ENCODE measurements at places on chromosomes 13 and 19. TPM values are rescaled to one million over a fixed set of nuclear protein-coding genes. Genes with fewer than 3 reads are reported as not detected.

Gene INAFM1
- total RNA-seq = 13.6 TPM

Gene CGB3
- total RNA-seq = not detected

GRCh38 chr13:44869167-44869566, 120.1 kb downstream of the NUFIP1 start:
- no peak for ATAC-seq

GRCh38 chr13:50509771-50510441, 333.6 kb downstream of the DLEU7 start:
- ATAC-seq = no peak

DNA sequence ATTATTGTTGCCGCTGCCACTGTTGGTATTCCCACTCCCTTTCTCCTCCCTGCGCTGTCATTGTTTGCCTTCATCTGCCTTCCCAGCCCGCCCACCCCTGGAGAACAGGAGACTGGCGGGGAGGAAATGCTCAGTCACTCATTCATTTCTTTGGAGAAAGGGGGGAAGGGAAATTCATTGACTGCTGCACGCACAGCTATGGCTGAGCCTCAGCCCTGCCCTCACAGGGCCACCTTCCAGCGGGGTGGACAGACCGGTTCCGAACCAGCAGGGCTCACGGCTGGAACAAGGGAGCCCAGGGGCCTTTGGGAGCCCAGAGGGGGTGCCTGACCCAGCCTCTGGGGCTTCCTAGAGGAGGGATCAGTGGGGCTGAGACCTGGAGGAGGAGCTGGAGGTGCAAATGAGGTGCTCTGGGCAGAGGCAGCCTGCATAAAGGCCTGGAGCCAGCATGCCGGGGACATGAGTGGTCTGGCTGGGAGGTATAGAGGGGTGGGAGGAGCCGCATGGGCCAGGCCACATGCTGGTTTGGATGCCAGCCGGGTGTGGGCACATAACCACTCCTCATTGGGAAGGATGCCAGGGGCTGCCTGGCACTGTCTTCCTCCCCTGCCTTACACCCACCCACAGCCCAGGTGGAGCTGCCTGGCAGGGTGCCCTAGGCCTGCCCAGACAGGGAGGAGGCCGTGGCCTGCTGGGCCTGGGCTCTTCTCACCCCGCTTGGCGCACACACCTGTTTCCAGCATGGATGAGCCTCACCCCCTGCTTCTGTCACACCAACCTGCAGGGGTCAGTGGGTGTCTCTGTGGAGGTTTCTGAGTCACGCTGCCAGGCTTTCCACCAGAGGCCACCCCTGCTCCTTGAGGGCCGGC, 26.8 kb downstream of the PPP5C start:
- peak; percentile 68 for ATAC-seq

GRCh38 chr13:36421447-36421846, 10.8 kb upstream of the CCNA1 start:
- no peak for ATAC-seq

DNA sequence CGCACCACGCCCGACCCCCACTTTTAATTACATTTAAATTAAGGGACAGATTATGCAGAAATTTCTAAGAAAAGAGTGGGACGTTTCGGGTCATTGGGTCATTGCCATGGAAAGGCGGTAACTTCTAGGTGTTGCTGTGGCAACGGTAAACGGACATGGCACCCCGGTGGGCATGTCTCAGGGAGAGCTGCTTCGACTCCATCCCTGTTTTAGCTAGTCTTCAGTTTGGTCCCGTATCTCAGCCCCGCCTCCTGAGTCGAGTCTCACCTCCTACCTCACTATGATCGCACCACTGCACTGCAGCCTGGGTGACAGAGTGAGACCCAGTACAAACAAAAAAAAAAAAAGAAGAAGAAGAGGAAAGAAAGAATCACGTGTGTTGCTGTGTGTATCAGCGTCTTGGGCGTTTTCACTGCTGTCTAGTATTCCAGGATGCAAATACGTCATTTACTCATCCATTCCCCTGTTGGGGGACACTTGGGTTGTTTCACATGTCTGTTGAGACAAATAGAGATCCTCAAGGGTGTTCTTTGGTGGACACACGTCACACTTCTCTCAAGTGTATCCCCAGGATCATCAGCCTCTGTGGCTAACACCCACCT, 41.7 kb downstream of the CELF5 start:
- no peak for ATAC-seq

DNA sequence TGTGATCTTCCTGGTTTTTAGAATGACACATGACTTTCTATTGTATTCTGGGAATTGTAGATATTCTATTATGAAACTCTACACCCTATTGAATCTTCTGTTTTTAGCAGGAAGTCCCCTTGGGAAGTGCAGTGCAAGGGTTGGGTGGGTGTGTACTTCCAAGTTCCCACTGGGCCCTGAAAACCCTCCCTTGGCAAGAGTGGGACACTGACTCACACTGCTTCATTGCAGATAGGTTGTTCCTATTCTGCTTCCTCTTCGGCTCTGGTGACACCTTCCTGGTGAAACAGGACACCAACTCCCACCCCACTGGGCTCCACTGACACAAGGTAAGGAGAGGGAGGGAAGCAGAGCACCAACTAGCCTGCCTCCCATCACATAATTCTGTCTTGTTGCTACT, 121.8 kb downstream of the KCTD12 start:
- ATAC-seq = peak; percentile 92

GRCh38 chr19:46626446-46626845, 1.6 kb upstream of the PTGIR start:
- ATAC-seq = no peak

DNA sequence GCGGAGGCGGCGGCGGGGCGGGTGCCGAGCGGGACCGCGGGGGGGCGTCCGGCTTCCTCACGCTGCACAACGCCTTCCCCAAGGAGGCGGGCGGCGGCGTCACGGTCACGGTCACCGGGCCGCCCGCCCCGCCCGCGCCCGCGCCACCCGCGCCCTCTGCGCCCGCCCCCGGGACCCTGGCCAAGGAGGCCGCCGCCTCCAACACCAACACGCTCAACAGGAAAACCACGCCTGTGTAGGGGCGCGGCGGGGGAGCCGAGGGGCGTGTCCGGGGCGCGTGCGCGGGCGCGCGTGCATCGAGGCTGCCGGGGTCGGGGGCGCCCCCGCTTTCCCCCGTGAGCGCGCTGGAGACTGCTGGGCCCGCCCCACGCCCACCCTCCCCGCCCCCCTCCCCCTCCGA, 8.8 kb upstream of the CACNG6 start:
- ATAC-seq = peak; percentile 52

GRCh38 chr13:50649211-50649610, 194.3 kb downstream of the DLEU7 start:
- ATAC-seq = no peak

Gene KLK15
- total RNA-seq = not detected

DNA sequence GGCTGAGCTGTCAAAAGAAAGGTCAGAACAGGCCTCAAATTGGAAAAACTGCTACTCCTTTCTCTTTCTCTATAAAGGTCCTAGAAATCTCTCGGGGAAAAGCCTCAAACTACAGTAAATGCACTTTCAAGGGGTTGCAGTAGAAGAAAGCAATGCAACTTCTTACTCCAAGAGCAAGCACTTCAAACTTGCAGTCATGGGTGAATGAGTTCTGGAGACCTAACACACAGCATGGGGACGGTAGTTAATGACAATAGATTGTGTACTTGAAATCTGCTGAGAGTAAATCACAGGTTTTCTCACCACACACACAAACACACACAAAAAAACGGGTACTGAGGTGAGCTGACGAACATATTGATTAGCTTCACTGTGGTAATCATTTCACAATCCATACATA, 11.8 kb downstream of the TUBGCP3 start:
- ATAC-seq = no peak

GRCh38 chr13:24541127-24541475, 28.5 kb upstream of the PARP4 start:
- peak; percentile 28 for ATAC-seq

Measured in gastroesophageal sphincter (tissue), 4 donors.